Skin of body (tissue), 3 donors: ENCODE measurements at places on chromosomes 3 and 15. TPM values are rescaled to one million over a fixed set of nuclear protein-coding genes. Genes with fewer than 3 reads are reported as not detected.

Gene KATNBL1
- total RNA-seq, result 71.0 TPM

Gene CTSH
- total RNA-seq, result 32.7 TPM

Gene PPP1R2
- 76.3 TPM for total RNA-seq

Gene OSTN
- total RNA-seq, result 0.10 TPM

Gene STIMATE
- total RNA-seq, result 8.7 TPM

Gene BRK1
- 74.1 TPM for total RNA-seq

Gene SCN11A
- 1.9 TPM for total RNA-seq

Gene FAM107A
- 0.59 TPM for total RNA-seq

Gene FNDC3B
- 169 TPM for total RNA-seq

Gene PKM
- 221 TPM for total RNA-seq

Gene PEX11A
- total RNA-seq, result 10.7 TPM

Gene TRH
- total RNA-seq, result not detected

Gene MRPL3
- 68.4 TPM for total RNA-seq

Gene ARHGEF26
- 13.8 TPM for total RNA-seq

Gene FBXO45
- total RNA-seq, result 15.0 TPM

Gene FAM98B
- 35.4 TPM for total RNA-seq

Gene KBTBD12
- total RNA-seq, result 3.1 TPM

Gene XCR1
- 0.39 TPM for total RNA-seq

Gene SAXO2
- 1.3 TPM for total RNA-seq

Gene ANKRD34C
- not detected for total RNA-seq

Gene GHRL
- not detected for total RNA-seq

Gene PYGO1
- total RNA-seq, result 11.3 TPM

Gene FANCD2OS
- not detected for total RNA-seq

Gene TLR9
- not detected for total RNA-seq

Gene FGF7
- total RNA-seq, result 44.2 TPM

Gene TICRR
- 2.4 TPM for total RNA-seq

Gene ZNF502
- 6.8 TPM for total RNA-seq

Gene GATA2
- 3.3 TPM for total RNA-seq
